ENCODE measurements at places on chromosomes 4 and X.

GRCh38 chrX:3529466-3530010 lies 183.1 kb upstream of the MXRA5 start:
- no peak for DNase-seq

DNA sequence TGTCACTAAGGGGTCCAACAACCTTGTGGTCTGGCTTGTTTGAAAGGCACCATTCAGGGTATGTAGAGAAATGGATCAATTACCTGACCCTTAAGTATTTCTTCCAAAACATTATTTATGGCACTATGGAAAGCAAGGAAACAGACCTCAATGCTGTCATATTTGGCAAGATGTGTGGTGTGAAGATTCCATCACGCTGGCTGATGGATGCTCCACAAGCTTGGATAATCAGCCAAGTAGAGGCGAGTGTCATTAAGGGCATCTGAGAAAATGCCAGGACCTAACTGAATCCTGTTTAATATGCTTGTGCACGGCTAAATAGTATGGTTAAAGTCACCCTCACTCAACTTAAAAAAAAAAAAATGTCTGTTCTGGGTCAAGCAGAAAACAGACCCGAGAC lies 120.7 kb downstream of the COMMD8 start:
- DNase-seq = no peak

DNA sequence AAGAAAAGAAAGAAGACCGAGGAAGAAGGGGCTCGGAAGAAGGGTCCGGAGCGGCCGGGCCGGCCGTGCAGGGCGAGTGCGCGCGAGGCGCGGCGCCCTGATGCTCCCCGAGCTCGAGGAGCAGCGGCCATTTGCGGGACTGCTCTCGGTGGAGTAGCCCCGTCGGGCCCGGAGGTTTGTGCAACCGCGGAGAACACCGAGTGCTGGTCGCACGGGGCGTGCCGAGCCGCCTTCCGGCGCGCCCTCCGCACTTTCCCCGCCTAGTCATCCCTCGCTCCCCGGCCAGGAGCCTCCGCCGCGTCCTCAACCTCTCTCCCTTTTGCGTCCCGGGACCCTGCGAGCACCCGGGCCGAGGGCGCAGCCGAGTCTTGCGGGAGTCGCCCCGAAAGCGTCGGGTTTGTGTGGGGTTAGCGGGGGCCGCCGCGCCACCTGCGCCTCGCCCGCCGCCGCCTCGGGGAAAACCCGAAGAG lies 127.4 kb downstream of the LAS1L start:
- no peak for DNase-seq

- DNase-seq = no peak
Measured at GRCh38 chr4:40193578-40193977, 3.3 kb upstream of the RHOH start.

- no peak for DNase-seq
Measured at GRCh38 chr4:85720735-85721134, 245.8 kb downstream of the ARHGAP24 start.

DNA sequence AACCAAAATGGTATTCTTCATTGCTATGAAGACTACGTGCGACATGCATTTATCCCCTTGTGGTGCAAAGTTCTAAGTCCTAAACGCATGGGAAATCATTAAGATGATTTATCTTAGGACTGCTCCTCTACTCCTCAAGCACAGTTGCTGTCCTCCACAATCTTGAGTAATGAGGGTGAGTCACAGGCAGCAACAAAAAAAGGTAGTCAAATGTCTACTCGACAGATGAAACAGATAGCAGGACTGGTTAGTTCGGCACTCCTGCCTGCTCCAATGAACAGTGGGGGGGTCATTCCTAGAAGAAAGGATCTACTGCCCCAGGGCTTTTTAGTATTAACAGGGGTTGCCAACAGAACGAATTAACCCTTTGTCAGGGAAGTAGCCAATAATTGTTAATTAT lies 233.7 kb upstream of the FGF13 start:
- no peak for DNase-seq

- DNase-seq = no peak
Measured at GRCh38 chr4:94566420-94566819, 114.7 kb downstream of the PDLIM5 start.

DNA sequence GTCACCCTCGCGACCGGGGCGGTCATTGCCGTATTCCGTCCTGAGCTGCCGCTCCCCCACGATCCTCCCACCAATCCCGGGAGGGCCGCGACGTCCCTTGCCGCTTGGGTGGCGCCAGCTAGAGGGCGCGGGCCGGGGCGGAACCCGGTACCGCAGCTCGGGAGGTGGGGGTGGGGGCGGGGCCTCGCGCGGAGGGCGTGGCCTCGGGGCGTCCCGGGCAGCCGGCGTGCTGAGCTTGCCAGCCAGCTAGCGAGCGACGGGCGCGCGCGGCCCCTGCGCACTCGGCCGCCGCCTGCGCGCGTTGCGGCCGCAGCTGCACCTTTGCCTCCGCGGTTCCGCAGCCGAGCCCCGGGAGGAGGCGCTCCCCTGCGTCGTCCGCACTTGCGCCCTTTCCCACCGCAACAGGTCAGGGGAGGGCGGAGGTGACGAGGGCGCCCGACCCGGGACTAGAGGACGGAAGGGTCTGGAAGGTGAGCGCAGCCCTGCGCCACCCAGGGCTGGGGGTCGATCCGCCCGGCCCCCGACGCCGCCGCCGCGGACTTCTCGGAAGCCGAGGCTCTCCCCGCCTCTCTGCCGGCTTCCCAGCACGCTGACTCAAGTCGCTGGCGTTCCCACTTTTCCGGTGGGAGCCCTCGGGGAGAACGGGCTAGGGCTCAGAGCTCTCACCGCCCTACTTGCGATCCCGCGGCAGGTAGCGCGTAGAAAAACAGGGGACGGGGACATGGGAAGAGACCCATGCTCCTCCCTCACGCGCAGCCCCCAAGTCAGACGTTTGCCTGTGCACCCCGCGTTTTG lies at the start of gene AFF1:
Gene AFF1 (plus strand): TSS at position 241 of the 795 bp plus-strand sequence. CDS start 13,523 bp downstream, outside the sequence.
- DNase-seq = peak; percentile 84

DNA sequence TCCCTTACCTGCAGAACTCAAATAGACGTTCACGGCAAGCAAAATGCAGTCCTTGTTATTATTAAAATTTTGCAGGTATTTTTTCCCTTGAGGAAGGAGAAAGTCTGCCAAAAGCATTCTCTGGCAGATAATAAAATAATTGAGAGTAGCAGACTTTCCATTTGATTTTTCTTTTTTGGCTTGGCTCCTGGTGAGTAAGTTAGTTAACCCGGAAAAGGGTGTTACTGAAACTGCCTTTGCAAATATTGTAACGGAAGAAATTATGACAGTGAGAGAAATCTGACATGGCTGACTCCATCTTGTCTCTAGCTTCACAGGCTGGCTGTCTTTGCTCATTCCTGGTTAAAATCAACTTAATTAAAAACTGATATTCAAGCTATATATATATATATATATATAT lies 100.5 kb downstream of the GPR143 start:
- no peak for DNase-seq

- no peak for DNase-seq
Measured at GRCh38 chrX:129622757-129623301, 31.9 kb downstream of the APLN start.

DNA sequence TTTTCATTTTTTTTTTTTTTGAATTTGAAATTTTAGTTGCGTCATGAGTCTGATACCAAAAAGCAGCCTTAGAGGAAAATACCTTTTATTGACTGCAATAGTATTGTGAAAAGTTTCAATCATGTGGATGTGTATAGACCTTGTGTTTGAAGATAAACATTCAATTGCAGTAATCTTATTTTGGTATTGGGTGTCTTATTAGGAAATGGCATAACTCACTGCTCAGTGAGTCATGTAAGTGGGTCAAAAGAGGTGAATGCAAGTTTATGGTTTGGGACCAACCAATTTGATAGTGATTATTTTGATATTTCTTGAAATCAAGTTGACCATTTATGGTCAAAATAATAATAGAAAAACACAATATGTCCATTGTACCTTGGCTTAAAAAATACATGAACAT lies 627.8 kb upstream of the SLIT2 start:
- no peak for DNase-seq
